B cell (primary cell): ENCODE measurements at places on chromosomes 11 and 22. TPM values are rescaled to one million over a fixed set of nuclear protein-coding genes. Genes with fewer than 3 reads are reported as not detected.

SCGB1D2 gene
- not detected in 2 replicates for total RNA-seq

PYGM gene
- total RNA-seq, result 9.1 and 9.3 TPM in 2 replicates

C1QTNF5 gene
- total RNA-seq, result not detected in 2 replicates

IGLL5 gene
- total RNA-seq, result 39.8 and 46.9 TPM in 2 replicates

DNA sequence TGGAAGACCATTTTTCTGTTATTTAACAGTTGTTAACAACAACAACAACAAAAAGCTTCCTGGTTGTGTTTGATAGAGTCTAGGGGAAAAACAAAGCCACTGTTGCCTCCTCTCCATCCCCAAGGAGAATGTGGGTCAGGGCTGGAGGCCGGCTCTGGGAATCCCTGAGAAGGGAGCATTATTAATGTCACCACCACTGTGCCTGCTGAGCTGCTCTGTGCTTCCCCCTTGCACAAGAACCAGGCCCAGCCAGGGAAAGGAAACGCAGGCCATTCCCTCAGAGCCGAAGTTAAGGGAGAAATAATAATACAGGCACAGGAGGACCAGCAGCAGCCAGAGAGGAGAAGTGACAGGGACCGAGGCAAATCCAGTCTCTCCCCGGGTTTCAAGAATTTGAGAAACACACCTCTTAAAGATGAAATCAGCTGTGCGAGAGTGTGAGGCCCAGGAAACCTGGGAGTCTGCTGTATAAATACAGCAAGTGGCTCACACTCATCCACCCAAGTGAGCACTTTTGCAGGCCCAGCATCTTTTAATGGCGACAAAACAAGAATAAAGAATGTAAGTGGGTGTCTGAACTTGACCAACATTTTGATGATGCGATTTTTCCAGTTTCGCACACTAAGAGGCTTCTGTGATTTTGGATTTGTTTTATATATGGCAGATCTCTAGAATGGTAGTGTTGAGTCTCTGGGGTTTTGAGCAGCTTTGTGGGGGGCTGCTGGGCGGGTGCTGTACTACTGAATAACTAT, 539.2 kb downstream of the NTM start:
- H3K36me3 ChIP-seq, result no peaks in the 10 kb centered on the region
- H3K27ac ChIP-seq, result no peak overlapping the region
- DNase-seq, result no peak
- H3K4me3 ChIP-seq, result no peak overlapping the region
